Activated naive CD4-positive, alpha-beta T cell treated with Interleukin-2 at 50 U/mL for 16 hours (primary cell): ENCODE measurements at places on chromosomes 2 and 18.

DNA sequence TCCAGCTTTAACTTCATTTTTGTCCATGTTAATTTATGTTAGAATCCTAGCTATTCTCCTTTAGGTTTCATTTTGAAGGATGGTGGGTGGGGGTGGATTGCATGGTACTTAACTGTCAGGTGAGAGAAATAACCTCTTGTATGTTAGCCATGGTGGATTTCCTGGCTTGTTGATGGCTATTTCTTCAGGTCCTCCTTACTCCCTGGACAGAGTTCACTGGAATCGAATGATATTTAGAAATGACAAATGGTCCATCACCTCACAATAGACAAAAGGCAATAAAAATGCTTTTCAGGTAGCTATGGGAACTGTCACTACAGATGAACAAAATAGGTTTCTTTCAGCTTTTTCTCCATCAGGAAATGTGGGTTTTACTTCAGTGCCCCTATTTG, 91.7 kb downstream of the EML6 start:
- DNase-seq: no peak

- DNase-seq: peak; percentile 87
Observed at GRCh38 chr2:11746376-11746806, at the start of gene LPIN1. TSS of gene LPIN1 (plus strand) at chr2:11746632. CDS start at chr2:11765542, 18,910 bp downstream.

- DNase-seq: no peak
Observed at GRCh38 chr2:207113414-207113813, 52.3 kb downstream of the KLF7 start.

DNA sequence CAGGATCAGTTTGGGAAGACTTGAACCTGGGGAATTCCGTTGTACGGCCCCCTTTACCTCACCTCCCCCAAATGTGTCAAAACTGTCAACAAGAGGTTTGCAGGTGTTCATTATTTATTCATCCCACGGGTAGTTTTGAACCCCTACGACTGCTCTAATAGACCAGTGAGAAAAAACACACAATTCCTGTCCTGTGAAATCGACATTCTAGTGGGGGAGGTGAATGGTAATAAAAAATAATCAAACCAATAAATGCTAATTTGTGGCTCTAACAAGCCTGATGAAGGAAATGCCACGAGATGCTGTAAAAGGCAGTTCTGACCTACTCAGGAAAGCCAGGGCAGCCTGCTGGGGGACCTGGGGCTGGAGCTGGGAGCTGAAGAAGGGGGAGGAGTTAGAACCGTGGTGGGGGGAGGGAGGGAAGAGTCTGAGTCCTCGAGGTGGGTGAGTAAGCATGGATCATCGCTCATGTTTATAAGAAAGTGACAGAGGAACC, 463 bp upstream of the DNAJB2 start:
- no peak for DNase-seq

DNA sequence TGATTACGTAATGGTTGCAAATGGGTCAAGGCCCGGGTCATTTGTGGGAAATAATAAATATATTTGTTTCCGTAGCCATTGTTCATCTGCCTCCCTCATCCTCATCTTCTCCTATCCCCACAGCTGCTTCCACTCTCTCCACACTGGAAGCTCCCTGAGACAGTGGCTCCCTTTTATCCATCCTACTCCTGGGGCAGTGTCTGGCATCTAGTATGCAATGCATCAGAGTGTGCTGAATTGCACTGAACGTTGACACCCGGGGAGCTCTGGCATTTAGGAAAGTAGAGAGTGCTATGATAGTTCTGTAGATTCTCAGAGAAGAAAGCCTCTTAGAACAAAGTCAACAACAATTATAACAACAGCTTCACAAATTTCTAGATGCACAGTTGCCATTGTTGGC, 45.5 kb upstream of the NAB1 start:
- no peak for DNase-seq

GRCh38 chr18:14748496-14748895, 524 bp downstream of the ANKRD30B start:
- no peak for DNase-seq

DNA sequence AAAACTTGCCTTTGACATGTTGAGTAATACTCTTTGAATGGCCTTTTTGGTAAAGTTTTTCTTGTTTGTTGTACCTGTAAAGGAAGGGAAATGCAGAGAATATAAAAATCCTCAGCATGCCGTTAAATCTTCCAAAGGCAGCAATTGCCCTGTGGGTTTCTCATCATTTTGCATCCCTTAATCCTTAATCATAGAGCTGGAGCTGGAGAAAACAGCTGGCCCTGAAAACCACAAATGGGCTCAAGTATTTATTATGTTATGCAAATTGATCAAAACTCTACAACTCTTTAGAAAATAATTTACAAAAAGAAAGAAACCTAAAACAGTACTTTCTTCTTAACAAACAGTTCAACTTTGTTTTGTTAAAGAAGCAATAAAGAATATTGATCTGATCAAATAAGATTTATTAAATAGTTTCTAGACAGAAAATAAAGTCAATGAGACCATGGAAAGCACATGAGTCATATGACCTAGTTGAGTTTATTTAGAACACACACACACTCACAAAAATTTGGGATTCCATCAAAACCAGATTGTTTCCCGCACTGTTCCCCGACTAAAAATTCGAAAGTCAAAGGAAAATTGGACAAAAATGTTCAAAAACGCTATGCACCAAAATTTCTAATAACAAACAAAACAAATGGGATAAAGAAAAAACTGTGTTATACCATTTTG, 309.0 kb downstream of the GULP1 start:
- DNase-seq: no peak

DNA sequence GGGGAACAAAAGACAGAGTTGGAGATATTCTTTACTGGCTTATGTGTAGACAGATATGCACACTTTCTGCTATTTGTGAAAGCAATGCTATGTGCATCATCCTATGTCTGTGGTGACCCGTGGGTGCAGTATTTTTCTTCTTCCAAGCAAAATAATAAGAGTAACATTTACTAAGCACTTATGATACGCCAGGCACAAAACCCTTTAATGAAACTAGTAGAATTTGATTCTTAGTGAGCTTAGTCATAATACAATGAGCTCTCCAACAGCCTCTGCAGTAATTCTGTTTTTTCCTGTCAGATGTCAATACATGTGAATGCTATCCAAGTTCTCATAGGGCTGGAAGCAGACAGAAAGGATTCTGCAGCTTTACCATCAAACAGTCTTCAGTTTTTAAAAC, 130.6 kb downstream of the RAD51AP2 start:
- no peak for DNase-seq

- no peak for DNase-seq
Observed at GRCh38 chr18:14104906-14105748, 27.1 kb downstream of the ZNF519 start.
